Right atrium auricular region (tissue), 2 donors: ENCODE measurements at places on chromosomes 12 and 14. TPM values are rescaled to one million over a fixed set of nuclear protein-coding genes. Genes with fewer than 3 reads are reported as not detected.
A peak's percentile ranks its signal among the peaks of the same experiment; 100 is the strongest.

The RTN1 gene
- total RNA-seq: 2.7 TPM

The ST8SIA1 gene
- 5.0 TPM for total RNA-seq

The IFNG-AS1 gene
- 2.7 TPM for total RNA-seq

The FLVCR2 gene
- total RNA-seq: 2.2 TPM

The FBRSL1 gene
- 20.4 TPM for total RNA-seq

The BIN2 gene
- total RNA-seq: 2.1 TPM

DNA sequence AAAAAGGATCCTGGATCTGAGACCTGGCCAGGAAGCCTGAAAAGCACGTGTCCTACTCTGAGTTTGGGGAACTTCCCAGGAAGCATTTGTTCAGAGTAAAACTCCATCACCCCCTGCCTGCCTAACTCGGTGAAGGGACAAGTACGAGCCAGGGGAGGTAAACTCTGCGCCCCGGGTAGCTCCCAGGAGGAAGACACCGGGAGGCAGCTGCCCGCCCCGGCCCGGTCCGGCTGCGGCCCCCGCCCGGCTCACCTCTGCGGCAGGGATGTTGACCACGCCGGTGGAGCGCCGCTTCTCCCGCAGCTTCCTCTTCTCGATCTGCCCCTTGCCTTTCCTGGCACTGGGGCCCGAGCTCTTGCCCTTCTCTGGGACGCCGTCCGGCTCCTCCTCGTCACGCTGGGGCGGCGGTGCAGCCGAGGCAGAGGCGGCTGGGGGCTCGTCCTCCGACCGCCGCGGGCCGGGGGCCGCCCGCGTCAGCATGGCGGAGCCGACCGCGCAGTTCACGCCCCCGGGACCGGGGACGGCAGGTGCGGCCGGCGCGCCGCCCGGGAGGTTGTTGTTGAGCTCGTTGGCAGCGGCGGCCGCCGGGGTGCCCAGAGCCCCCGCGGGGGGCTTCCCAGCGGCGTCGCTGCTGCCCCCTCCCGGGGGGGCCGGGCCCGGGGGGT lies 1.2 kb downstream of the PAWR start:
- no peaks in the 10 kb centered on the region for H3K27me3 ChIP-seq
- no peak for DNase-seq
- H3K4me3 ChIP-seq: peak overlapping the region; percentile 79
- peaks cover 14% of the 10 kb centered on the region for H3K4me1 ChIP-seq
- H3K36me3 ChIP-seq: no peaks in the 10 kb centered on the region
- peak overlapping the region; percentile 85 for H3K27ac ChIP-seq

DNA sequence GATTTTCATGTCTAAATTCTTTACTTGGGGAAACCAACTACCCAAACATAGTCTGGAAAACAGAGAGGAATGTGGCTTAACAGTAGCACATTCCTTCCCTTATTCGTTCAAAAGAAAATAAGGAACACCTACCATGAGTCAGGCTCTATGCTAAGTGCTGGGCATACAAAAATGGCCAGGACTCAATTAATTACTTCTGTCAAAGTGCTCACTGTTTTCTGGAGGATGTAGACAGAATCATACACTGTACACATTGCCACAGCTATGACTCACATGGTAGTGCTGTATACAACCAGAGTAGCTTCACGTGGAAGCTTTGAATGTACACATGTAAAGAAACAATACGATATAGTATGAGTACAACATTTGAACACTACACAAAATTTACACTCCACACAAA lies 50.1 kb downstream of the SLC25A21 start:
- no peak overlapping the region for H3K4me3 ChIP-seq
- H3K4me1 ChIP-seq: no peaks in the 10 kb centered on the region
- H3K27me3 ChIP-seq: no peaks in the 10 kb centered on the region
- H3K27ac ChIP-seq: no peak overlapping the region
- DNase-seq: no peak

- no peaks in the 10 kb centered on the region for H3K36me3 ChIP-seq
- H3K27me3 ChIP-seq: no peaks in the 10 kb centered on the region
- no peaks in the 10 kb centered on the region for H3K4me1 ChIP-seq
- DNase-seq: no peak
Observed at GRCh38 chr12:32989705-32990104, 93.1 kb upstream of the PKP2 start.

DNA sequence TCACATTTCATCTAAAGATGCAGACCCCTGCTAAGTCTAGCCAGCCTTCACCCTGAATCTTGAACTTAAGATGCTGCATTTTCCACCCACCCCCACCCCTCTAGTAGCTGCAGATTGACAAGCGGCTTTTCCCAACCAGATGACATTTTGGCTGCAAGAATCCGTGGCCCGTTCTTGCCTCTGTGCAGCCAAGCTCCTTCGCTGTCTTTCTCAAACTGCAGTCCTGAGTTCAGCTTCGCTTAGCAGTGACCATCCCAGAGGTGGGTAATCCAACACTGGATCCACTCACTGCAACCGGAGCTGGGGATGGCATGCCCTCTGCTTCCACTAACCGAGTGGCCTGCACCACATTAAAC lies 765 bp upstream of the NFYB start:
- H3K27ac ChIP-seq: peak overlapping the region; percentile 84
- no peak for DNase-seq
- no peaks in the 10 kb centered on the region for H3K27me3 ChIP-seq
- no peak overlapping the region for H3K4me3 ChIP-seq
- H3K36me3 ChIP-seq: no peaks in the 10 kb centered on the region
- no peaks in the 10 kb centered on the region for H3K4me1 ChIP-seq

- H3K4me1 ChIP-seq: no peaks in the 10 kb centered on the region
- no peak for DNase-seq
- no peak overlapping the region for H3K4me3 ChIP-seq
- H3K36me3 ChIP-seq: peaks cover 51% of the 10 kb centered on the region
- H3K27me3 ChIP-seq: no peaks in the 10 kb centered on the region
- H3K27ac ChIP-seq: no peak overlapping the region
Observed at GRCh38 chr14:31360919-31361662, 59.3 kb downstream of the HEATR5A start.

DNA sequence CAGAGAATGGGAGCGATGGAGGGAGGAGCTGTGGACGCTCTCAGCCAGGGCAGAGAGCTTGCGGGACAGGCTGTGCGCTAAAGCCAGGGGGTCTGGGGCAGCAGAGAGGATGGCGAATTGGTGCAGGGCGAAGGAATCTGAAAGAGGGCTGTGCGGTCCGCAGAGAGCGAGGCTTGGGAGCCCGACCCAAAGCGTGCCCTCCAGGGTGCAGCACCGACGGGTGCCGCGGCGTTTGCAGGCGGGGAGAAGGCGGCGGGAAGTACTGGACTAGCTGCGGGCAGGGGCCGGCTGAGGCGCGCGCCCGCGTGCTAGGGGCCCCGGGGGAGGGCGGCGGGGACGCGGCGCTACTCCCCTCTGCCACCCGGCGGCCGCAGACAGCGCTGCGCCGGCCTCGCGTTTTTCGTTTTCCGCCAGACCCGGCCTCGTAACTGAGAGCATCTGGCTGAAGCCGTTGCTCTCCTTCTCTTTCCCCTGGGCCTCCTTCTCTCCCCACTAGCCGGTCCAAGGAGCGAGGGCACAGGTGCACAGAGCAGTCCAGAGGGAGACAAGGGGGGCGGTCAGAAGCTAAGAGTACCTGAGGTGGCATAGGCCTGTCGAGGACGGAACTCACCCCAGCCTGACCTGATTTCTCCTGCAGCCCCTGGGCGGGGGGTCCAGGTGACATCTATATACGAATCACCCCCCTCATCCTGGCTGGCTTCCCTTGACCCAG lies 24.9 kb downstream of the SLC6A12 start:
- H3K27me3 ChIP-seq: no peaks in the 10 kb centered on the region
- peak overlapping the region; percentile 32 for H3K4me3 ChIP-seq
- no peak overlapping the region for H3K27ac ChIP-seq
- no peaks in the 10 kb centered on the region for H3K36me3 ChIP-seq

DNA sequence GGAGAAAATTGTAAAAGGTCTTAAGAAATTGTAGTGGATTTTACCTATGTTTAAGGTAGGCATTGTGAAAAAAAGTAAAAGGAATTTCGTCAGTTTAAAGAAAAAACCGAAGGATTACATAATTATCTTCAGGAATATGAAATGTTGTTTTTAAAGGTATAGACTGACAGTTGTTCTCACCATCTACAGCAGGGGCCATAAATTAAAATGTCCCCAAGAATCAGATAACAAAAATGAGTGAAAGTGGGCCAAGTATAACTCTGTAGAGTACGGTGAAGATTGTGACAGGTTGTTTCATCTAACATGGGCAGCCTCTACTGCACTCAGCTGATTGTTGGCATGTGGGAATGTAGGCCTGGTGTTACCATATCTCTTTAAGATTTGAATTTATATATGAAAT lies 38.3 kb downstream of the YLPM1 start:
- no peak overlapping the region for H3K4me3 ChIP-seq
- H3K27me3 ChIP-seq: no peaks in the 10 kb centered on the region
- DNase-seq: no peak
- peaks cover 42% of the 10 kb centered on the region for H3K36me3 ChIP-seq
- no peaks in the 10 kb centered on the region for H3K4me1 ChIP-seq

DNA sequence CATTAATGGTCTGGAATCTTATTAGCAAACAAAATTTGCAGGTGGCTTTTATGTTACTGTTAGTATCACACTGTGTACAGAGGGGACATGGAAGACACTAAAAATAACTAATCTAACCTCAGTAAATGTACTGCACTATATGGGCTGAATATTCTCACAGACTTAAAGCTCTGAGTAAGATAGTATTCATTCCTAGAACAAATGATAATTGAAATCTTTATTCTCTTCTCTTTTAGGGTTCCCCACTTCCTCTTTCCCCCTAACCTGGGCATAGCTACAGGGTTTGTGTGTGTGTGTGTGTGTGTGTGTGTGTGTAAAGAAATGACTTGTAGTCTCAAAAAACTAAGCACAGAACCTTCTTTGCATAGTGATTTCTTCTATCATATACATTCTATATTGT lies 21.4 kb upstream of the HECTD1 start:
- H3K4me1 ChIP-seq: peaks cover 10% of the 10 kb centered on the region
- no peak overlapping the region for H3K4me3 ChIP-seq
- peak overlapping the region; percentile 48 for H3K27ac ChIP-seq
